AG04450 (cell line): ENCODE measurements at places on chromosomes 5 and 9. TPM values are rescaled to one million over a fixed set of nuclear protein-coding genes. Genes with fewer than 3 reads are reported as not detected.

The PCDHB11 gene
- 0.16 and 0.25 TPM in 2 replicates for polyA plus RNA-seq

The PCDHAC1 gene
- polyA plus RNA-seq: 0.02 and 0.04 TPM in 2 replicates

The LIFR gene
- 12.7 and 18.6 TPM in 2 replicates for polyA plus RNA-seq

The MYMK gene
- polyA plus RNA-seq: not detected in 2 replicates

The WDR31 gene
- polyA plus RNA-seq: 0.97 and 1.5 TPM in 2 replicates

The CPLANE1 gene
- polyA plus RNA-seq: 11.5 and 18.5 TPM in 2 replicates

The WNT8A gene
- polyA plus RNA-seq: not detected in 2 replicates

The BAG1 gene
- polyA plus RNA-seq: 26.4 and 31.7 TPM in 2 replicates

The CCL28 gene
- polyA plus RNA-seq: 0.04 TPM in 2 replicates

The OR1Q1 gene
- polyA plus RNA-seq: 0.14 and 0.31 TPM in 2 replicates

The PALM2AKAP2 gene
- 4.6 and 5.0 TPM in 2 replicates for polyA plus RNA-seq

The SPINK1 gene
- not detected in 2 replicates for polyA plus RNA-seq

The CCDC180 gene
- 0.65 and 1.1 TPM in 2 replicates for polyA plus RNA-seq

The LMBRD2 gene
- polyA plus RNA-seq: 4.1 and 5.3 TPM in 2 replicates

The DMGDH gene
- polyA plus RNA-seq: 1.7 and 1.9 TPM in 2 replicates

The PCDHA3 gene
- polyA plus RNA-seq: 0.20 and 0.27 TPM in 2 replicates

The COL23A1 gene
- polyA plus RNA-seq: not detected in 2 replicates

The BRD9 gene
- 10.6 and 14.4 TPM in 2 replicates for polyA plus RNA-seq

The NTRK2 gene
- not detected in 2 replicates for polyA plus RNA-seq

The IRX4 gene
- not detected in 2 replicates for polyA plus RNA-seq

The ZNF462 gene
- polyA plus RNA-seq: 7.5 and 11.9 TPM in 2 replicates

The SLC36A3 gene
- not detected in 2 replicates for polyA plus RNA-seq

The ADCY2 gene
- polyA plus RNA-seq: not detected in 2 replicates

The F2RL1 gene
- 11.0 and 11.4 TPM in 2 replicates for polyA plus RNA-seq

The PCDHA10 gene
- 0.01 and 0.02 TPM in 2 replicates for polyA plus RNA-seq

The CDH6 gene
- 41.7 and 45.7 TPM in 2 replicates for polyA plus RNA-seq

The TICAM2 gene
- polyA plus RNA-seq: 2.3 and 4.3 TPM in 2 replicates

The FAM120AOS gene
- 36.1 and 42.9 TPM in 2 replicates for polyA plus RNA-seq

The ZNF454 gene
- 0.57 and 0.78 TPM in 2 replicates for polyA plus RNA-seq

The OR1B1 gene
- polyA plus RNA-seq: not detected in 2 replicates

The DOCK8 gene
- polyA plus RNA-seq: 0.05 TPM in 1 of 2 replicates, not detected in the other

The PWWP2A gene
- polyA plus RNA-seq: 14.8 and 15.1 TPM in 2 replicates

The PLEKHG4B gene
- 0.24 and 0.37 TPM in 2 replicates for polyA plus RNA-seq

The KIAA1958 gene
- polyA plus RNA-seq: 0.88 and 1.1 TPM in 2 replicates

The BTNL3 gene
- not detected in 2 replicates for polyA plus RNA-seq

The SHOC1 gene
- 0.07 and 0.15 TPM in 2 replicates for polyA plus RNA-seq

The ARAP3 gene
- 3.5 and 4.9 TPM in 2 replicates for polyA plus RNA-seq

The PCAT7 gene
- not detected in 2 replicates for polyA plus RNA-seq

The GAPT gene
- not detected in 2 replicates for polyA plus RNA-seq

The ENTPD2 gene
- polyA plus RNA-seq: not detected in 2 replicates

The CDX1 gene
- 0.30 and 0.41 TPM in 2 replicates for polyA plus RNA-seq
